ENCODE measurements at places on chromosomes 3 and 15.
A peak's percentile ranks its signal among the peaks of the same experiment; 100 is the strongest.

GRCh38 chr3:142215106-142215505 is 10.3 kb downstream of the GK5 start:
- DNase-seq, result no peak

GRCh38 chr3:158712443-158712842 is 19.8 kb downstream of the RARRES1 start:
- DNase-seq, result no peak

DNA sequence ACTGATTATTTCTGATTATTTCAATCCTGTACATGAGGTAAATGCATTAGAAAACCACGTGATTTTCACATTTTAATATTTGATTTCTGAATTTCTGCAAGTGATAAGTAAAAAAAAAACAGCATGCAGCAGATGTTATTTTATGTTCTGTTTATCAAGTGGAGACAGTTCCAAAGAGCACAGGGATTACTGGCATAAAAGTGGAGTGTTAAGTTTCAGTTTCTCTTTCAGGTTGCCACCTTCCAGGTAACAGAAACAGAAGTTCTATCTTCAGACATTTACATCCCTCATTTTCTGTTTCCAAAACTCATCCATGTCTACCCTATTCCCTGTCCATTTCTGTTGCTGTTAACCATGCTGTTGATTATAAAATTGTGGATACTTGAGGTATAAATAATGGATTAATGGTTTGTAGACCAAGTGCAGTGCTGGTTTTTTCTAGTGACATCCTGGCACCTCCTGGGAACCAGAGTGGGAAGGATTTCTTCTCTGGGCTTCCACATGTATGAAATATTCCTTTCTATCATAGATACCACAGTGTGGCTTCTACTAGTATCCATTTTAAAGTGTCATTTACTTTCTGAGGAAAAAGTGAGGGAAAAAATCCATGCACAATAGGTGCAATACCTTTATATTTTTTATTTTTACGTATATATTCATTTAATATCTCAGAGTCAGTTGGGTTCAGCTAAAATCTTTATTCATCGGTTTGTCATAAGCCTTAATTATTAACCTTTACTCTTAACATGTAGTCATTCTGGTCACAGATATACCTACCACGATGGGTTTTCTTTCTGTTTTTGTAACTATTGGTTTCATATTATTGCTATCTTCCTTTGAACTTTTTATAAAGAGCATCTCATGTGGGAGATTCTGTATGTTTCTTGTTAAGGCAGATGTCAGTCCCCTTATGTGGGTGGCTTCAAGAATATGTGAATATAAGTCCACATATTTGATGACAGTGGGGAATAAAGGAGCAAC is 1010.0 kb downstream of the SQOR start:
- no peak for DNase-seq

GRCh38 chr15:69909719-69910444 is 187.8 kb downstream of the TLE3 start:
- no peak for DNase-seq

DNA sequence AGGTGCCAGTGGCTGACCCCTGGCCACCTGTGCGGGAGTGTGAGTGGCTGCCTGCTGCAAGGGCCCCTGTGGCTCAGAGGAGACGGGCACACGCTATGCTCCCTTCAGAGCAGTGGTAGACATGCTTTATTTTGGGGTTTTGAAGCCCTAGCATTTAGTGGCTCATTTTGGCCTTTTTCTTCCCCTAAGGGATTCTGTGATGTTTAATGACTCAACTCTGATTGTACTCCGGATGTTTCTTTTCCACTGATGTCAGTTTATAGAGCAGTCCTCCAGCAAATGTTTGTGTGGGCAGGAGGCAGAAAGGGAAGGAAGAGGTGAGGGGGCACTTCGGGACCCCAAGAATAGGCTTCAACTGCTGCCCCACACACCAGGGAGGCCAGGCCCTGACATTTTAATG is 288.9 kb upstream of the C2CD4B start:
- no peak for DNase-seq

DNA sequence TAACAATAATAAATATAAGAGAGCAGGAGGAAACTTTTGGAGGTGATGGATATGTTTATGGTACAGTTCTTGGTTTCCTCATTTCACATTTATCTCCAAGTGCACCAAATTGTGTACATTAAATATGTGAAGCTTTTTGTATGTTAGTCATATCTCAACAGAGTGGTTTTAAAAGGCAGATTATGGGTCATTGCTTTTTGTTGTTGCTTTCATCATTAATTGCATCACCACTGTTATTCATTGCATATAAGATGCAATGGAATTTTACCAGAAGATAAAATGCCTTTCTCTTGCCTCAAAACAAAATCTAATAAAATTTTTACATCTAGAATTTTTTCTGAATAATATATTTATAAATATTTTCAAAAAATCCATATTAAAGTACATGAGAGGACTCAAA is 1198.9 kb upstream of the GBE1 start:
- DNase-seq, result no peak

- no peak for DNase-seq
Observed at GRCh38 chr3:170473358-170473757, 54.7 kb downstream of the CLDN11 start.

DNA sequence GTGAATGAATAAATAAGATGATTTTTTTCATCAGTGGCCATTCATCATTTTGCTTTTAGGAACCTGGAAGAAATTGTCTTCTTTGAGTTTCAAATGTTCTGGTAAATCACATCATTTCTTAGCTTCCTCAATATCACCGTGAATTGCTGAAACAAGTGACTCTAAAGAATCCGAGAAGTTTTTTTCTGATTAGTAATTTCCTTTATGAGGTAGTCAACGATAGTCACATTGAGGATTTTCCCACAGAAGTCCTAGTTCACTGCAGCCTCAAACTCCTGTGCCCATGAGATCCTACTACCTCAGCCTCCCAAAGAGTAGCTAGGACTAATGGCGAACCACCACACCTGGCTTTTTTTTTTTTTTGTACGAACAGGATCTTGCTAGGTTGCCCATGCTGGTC is 3.6 kb upstream of the TMPRSS7 start:
- DNase-seq, result no peak

DNA sequence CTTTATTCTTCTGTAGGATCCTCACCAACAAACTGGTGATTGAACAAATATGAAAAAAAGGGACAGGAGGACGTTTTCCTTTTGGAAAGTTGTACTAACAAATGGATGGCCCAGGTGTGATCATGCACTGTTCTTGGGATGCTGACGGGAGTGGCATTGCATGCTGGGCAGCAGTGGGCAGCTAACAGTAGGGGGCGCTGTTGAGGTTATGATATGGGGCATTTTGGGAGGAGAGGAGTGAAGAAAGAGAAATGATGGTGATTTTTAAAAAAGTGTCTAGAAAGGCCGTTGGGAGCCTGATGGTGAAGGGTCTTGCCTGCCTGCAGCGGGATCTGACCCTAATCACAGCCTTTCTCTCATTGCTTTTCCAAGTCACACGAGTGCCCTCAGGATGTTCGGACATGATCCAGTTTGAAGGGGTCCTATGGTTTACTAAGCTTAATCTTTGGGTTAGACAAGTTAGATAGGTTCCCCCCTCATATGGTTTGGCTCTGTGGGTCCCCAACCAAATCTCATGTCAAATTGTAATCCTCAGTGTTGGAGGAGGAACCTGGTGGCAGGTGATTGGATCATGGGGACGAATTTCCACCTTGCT is 46.2 kb upstream of the PRTG start:
- DNase-seq, result peak; percentile 85
